ENCODE measurements at places on chromosomes 11 and 22.

DNA sequence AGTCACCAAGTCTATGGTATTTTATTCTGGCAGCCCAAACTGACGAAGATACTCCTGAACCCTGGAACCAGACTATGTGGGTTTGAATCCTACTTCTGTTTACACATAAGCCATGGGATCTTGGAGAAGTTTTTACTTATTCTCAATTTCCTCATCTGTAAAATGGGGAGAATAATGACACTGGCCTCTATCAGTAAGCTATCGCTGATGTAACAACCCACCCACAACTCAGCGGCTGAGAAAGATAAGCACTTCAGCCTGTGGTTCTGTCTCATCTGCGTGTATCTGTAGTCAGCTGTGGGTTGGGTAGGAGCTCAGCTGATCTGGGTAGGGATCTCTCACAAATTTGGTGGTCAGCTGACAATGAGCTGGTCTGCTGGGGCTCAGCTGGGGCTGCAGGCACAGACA lies 68.0 kb upstream of the ALX4 start:
- ATAC-seq, result no peak

- no peak for ATAC-seq
Measured at GRCh38 chr22:41648432-41648831, 27.3 kb downstream of the XRCC6 start.

- no peak for ATAC-seq
Measured at GRCh38 chr11:13594044-13594443, 74.4 kb upstream of the FAR1 start.

DNA sequence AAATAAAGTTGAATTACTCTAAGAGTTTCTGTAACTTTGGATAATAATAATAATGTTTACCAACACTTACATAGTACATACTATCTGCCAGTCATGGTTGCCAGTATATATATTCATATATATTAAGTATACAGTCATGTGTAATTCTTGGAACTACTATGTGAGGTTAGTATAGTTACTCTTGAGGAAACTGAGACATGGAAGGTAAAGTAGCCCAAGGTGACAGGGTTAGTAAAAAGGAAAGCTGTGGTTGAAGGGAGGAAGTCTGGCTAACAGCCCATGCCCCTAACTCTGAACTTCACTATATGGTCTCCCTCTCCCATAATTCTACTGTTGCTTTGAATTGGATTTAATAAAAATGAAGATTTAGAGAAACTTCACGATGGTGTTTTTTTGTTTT lies 24.9 kb downstream of the FDX1 start:
- no peak for ATAC-seq

GRCh38 chr11:81368192-81368591 lies 1365.5 kb downstream of the FAM181B start:
- no peak for ATAC-seq

- peak; percentile 94 for ATAC-seq
Measured at GRCh38 chr11:65487467-65488272, 11.2 kb upstream of the MALAT1 start.

DNA sequence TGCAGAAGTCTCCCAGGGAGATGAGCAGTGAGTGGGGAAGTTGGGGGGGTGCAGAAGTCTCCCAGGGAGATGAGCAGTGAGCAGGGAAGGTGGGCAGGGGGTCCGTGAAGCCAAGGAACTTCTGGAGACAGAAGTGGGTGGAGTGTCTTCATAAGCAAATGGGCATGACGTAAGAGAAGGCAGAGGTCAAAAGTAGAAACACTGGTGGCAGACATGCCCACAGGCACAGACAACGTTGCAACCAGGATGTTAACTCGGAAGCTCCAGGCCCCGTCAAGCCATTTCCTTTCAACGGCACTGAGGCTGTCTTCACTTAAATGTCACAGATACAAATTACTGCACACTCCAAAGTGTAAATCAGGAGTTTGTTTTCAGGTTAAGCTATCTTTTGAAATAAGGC lies 186.1 kb downstream of the SHANK2 start:
- ATAC-seq, result no peak

DNA sequence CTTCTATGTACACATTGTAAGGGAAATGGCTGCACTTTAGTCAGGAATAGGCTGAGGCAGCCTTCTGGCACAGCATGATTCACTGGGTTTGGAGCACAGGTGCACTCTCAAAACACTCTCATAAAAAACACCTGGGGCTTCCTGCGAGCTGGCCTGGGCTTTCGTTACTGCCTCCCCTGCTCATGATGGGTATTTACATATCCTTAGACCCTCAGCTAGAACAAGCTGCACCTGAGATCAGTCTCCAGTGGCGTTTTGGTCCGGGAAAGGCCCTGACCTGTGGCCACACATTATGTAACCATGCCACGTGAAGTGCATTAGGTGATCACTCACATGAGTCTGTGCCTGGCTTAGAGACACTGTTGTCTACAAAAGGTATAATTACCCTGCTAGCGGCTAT lies 321.7 kb downstream of the TMEM135 start:
- ATAC-seq, result no peak

- no peak for ATAC-seq
Measured at GRCh38 chr11:34972892-34973291, 56.5 kb downstream of the PDHX start.

- ATAC-seq, result no peak
Measured at GRCh38 chr11:126357055-126357962, 1.8 kb downstream of the ST3GAL4 start.

DNA sequence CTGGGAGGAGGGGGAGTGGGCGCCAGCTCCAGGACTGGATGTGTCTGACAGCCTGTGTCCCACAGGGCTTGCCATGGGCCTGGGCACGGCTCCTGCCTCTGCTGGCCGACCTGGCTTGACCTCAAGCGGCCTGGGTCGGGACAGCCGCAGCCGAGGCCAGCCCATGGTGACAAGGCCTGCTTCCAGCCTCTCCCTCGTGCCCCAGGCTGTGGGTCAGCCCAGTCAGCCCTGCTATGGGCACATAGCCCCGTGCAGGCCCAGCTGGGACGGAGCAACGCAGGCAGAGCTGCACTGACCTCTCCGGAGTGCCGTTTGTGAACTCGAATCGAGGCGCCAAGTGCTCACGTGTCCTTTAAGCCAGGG lies 17.9 kb downstream of the OSBPL5 start:
- ATAC-seq, result peak; percentile 29

GRCh38 chr11:73312036-73312435 lies 4.0 kb downstream of the ARHGEF17 start:
- no peak for ATAC-seq

DNA sequence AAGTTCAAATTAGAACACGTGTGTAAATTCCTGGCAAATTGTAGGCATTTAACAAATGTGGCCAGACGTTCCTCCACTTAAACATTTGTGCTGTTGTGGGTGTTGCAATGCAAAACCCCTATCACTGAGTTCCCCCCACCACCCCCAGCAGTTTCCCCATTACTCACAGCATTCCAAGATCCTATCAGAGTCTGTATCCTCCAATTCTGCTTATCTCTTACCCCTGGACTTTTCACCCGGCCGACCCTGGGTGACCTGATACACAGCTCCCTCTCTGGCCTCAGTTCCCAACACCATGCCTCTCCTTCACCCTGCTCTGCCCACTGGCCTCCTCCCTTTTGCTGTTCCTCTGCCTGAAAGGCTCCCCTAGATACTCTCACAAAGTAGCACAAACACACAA lies 31.4 kb upstream of the AQP11 start:
- no peak for ATAC-seq

- ATAC-seq, result no peak
Measured at GRCh38 chr11:126990716-126991480, 9.7 kb downstream of the KIRREL3 start.

GRCh38 chr11:1006762-1007161 lies 29.8 kb downstream of the MUC6 start:
- ATAC-seq, result no peak

DNA sequence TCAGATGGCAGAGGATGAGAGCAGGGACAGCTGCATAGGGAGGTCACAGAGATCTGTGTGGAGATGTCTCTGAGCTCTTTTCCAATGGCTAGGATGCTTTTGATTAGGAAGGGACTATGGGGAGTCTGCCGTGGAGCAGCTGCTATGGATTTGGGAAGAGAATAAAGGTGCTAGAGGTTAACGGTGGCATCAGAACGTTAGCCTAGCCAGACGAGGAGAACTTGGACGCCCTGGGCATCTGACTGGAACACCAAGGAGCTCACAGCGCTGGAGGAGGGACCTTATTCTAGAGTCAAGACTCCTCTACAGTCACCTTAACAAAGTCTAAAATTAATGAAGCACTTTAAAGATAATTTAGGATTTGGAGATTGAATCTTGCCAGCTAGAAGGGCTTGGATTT lies 157.2 kb upstream of the B3GAT1 start:
- ATAC-seq, result no peak

- no peak for ATAC-seq
Measured at GRCh38 chr11:120786206-120786735, 237.6 kb upstream of the TBCEL start.

DNA sequence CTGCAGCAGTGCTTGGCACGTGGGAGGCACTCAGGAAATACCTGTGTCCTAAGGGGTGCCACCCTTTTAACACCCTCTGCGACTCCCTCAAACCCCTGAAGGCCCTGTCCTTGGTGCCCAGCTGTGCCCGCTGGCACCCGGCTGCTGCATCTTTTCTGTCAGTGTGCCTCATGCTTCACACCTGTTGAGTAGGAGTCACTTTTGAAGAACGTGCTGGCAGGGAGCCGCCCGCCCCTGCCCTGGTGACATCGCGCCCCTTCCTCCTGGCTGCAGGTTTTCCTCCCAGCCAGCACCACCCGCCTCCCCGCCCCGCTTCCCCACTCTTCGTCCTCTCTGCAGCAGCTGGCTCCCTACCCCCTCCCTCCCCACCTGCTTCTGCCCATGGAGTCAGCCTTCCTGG lies 17.8 kb downstream of the FRMD8 start:
- no peak for ATAC-seq

- no peak for ATAC-seq
Measured at GRCh38 chr22:43992331-43992821, 31.7 kb upstream of the PARVB start.

- ATAC-seq, result no peak
Measured at GRCh38 chr11:111399187-111400031, 20.3 kb upstream of the POU2AF1 start.

DNA sequence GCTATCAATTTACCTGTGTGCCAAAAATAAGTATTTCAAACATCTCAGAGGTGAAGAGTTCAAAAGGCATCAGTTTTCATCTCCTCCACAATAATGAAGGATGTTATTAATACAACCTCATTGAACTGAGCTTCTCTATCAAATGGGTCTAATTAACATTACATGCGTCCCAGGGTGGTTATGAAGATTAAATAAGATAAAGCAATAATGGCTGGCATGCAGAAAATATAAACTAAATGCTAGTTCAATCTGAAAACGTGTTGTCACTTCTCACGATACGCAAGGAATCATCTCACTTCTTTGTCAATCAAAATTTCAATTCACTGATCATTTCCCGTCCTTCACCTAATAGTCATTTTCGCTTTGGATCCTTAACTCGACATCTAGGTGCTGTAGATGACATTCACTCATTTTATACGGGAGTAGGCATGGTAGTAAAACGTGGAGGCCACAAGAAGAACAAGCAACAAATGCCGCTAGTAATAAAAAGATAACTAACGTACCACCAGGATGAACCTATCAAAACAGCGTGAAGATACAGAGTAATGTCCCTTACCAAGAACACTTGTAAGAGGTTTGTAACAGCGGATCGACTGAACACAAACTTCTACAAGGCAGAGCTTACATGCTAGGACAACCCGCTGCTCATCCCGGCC lies 918 bp downstream of the CHORDC1 start:
- ATAC-seq, result no peak

GRCh38 chr11:93000511-93001476 lies 31.3 kb downstream of the MTNR1B start:
- no peak for ATAC-seq

GRCh38 chr11:32852207-32852606 lies 22.5 kb downstream of the PRRG4 start:
- ATAC-seq, result no peak

- no peak for ATAC-seq
Measured at GRCh38 chr11:46160100-46160499, 38.8 kb upstream of the PHF21A start.

- no peak for ATAC-seq
Measured at GRCh38 chr11:119445850-119446249, 22.9 kb upstream of the THY1 start.

- ATAC-seq, result no peak
Measured at GRCh38 chr22:43289531-43289963, 53.6 kb downstream of the SCUBE1 start.

- no peak for ATAC-seq
Measured at GRCh38 chr11:29679996-29680395, 336.8 kb downstream of the KCNA4 start.

GRCh38 chr11:78386215-78386941 lies 31.2 kb downstream of the GAB2 start:
- no peak for ATAC-seq

- ATAC-seq, result no peak
Measured at GRCh38 chr11:41301023-41301422, 158.4 kb downstream of the LRRC4C start.

DNA sequence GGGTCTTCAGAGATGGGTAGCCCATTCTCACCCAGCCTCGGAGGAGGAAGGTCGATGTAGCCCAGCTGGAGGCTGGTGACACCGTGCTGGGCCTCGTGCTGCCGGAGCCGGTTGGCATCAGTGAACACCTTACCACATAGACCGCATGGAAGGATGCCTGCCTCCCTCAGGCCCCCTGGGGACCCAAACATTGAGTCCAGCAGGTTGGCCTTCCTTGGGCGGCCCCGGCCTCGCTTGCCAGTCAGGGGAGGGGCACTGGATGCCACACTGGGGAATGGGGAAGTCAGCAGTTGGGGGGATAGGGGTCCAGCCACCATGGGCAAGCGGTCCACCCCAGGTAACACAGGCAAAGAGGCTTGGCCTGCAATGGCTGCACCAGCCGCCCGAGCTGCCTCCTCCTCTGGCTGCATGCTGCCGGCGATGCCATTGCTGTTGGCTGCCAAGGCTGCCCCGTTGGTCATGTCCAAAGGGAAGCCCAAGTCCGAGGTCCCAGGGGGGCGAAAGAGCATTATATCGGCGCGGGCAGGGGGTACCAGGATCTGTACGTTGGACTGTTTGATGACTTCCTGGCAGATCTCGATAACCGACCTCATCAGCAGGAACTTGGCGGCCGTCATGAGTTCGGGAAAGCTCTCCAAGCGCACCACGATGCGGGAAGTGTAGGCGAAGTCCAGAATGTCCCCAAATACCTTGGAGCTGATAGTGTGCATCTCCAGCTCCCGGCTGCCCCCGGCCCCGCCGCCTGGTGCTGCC lies 1.4 kb downstream of the PATZ1 start:
- no peak for ATAC-seq

Measured in gastroesophageal sphincter (tissue), 4 donors.